ENCODE measurements at places on chromosomes 6 and 20. TPM values are rescaled to one million over a fixed set of nuclear protein-coding genes. Genes with fewer than 3 reads are reported as not detected.
A peak's percentile ranks its signal among the peaks of the same experiment; 100 is the strongest.

DNA sequence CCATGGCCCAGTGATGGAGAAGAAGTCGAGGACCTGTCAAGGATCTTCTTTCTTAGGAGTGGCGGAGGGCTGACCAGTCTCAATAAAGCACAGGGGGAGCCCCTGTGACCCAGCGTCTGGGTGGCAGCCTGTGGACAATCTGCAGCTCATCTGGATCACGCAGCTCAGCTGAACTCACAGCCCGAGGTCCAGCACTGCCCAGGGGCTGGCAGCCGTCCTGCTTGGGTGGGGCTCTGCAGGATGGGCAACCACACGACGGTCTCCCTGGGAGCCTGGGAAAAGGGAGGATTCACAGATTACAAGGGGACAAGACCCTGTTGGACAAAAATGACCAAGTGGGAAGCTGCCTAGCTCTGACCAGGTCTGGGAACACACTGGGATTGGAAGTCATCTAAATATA lies 110.8 kb downstream of the MYLK4 start:
- H3K36me3 ChIP-seq = no peaks in the 10 kb centered on the region
- no peak for DNase-seq
- H3K4me3 ChIP-seq = no peak overlapping the region
- H3K27me3 ChIP-seq = peaks cover 11% of the 10 kb centered on the region
- peaks cover 5% of the 10 kb centered on the region for H3K4me1 ChIP-seq

GSTA2 gene
- total RNA-seq = 25.3 TPM

DNA sequence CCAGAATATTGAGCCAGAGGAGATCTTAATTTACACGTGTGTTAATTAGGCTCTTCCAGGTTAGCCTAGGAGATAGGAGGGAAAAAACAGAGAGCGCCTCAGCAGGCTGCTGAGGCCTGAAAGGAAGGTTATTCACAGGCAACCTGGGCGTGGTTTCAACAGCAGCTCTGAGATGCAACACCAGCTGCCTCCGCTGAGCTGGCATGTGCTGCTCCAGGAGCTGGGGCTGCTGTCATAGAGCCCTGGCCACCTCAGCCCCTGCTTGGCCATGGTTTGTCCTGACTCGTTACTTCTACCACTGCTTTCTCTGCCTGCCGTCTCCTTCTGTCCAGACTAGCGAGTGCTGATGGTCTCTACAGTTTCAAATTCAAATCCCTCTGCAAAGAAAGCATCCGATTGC lies 32.4 kb upstream of the RPP40 start:
- H3K4me1 ChIP-seq = peaks cover 26% of the 10 kb centered on the region
- H3K36me3 ChIP-seq = no peaks in the 10 kb centered on the region
- no peaks in the 10 kb centered on the region for H3K27me3 ChIP-seq

- no peak overlapping the region for H3K4me3 ChIP-seq
- peaks cover 6% of the 10 kb centered on the region for H3K4me1 ChIP-seq
- peaks cover 3% of the 10 kb centered on the region for H3K36me3 ChIP-seq
- DNase-seq = no peak
- H3K27me3 ChIP-seq = no peaks in the 10 kb centered on the region
Measured at GRCh38 chr6:162260027-162260426, 467.5 kb downstream of the PRKN start.

DNA sequence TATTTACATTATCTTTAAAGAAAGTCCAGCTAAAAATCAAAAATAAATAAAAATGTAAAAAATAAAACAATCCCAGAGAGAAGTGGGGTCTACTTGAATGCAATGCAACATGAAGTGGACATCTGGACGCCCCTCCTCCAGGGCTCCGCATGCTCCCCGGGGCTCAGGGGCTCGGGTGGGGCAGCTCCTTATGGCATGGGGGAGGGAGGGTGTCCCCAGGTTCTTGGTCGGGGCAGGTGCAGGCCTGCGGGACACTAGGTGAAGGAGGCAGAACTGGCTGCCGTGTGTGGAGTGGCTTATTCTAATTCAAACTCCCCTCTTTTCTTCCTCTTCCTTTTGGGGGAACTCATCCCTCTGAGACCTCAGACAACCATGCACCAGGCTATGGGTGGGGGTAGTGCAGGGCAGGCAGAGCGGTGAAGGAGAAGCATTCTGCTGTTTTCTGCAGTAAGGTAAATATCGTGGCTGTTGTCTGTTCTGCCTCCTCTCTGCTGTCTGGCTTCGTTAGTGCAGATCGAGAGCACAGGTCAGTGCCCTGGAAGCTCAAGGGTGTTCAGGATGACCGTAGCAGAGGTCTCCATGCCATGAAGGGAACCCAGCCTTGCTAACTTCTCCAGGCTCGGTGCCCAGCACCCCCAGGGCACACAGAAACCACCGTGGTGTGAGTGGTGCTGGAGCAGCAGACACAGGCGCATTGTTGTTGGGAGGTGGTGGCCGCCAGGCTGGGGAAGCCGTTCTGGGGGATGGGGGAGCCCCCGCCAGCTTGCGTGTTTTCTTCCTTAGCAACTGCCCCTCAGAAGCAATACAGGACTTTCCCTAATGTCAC lies 82.6 kb downstream of the TTLL2 start:
- DNase-seq = peak; percentile 58
- H3K27me3 ChIP-seq = peaks cover 15% of the 10 kb centered on the region
- H3K27ac ChIP-seq = no peak overlapping the region
- no peak overlapping the region for H3K4me3 ChIP-seq

SS18L1 gene
- 20.5 TPM for total RNA-seq

TDRD6 gene
- total RNA-seq = 0.19 TPM

DNA sequence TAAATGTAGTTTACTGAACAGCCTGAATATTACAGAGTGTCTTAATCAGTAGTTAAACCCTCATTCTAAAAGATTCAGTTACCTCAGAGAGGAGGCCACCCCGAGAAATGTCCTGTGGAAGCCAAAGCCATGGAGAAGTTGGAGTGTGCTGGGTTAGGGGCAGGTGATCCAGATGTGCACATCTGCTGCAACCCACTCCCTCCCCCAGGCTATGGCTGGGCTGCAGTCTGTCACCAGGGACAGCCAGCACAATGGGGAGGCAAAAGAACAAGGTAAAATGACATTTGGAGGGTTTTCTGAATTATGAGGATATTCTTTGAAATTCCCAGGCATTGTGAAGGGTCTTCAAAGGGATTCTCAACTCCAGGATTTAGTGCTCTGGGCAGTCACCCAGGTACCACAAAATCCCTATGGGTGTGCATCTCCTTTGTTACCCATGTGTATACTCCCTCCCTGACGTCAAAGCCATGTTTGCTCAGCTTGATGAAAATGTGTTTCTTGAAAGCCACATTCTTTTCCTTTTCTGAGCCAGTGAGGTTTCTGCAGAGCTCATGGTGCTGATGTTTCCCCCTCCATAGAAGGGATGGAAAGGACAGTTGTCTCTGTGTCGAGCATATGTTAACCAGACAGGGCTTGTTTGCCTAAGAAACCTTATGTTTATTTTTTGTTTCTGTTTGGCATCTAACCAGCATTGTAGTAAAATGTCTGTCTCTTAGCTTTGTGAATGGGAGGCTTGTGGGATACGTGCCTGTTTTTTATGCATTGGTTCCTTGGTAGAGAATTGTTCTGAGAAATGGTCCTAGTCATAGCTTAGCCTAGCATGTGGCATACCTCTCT lies 212.3 kb upstream of the TBX18 start:
- no peak for DNase-seq
- H3K27me3 ChIP-seq = peaks cover 5% of the 10 kb centered on the region
- H3K4me3 ChIP-seq = no peak overlapping the region
- H3K4me1 ChIP-seq = no peaks in the 10 kb centered on the region
- H3K27ac ChIP-seq = no peak overlapping the region

DNA sequence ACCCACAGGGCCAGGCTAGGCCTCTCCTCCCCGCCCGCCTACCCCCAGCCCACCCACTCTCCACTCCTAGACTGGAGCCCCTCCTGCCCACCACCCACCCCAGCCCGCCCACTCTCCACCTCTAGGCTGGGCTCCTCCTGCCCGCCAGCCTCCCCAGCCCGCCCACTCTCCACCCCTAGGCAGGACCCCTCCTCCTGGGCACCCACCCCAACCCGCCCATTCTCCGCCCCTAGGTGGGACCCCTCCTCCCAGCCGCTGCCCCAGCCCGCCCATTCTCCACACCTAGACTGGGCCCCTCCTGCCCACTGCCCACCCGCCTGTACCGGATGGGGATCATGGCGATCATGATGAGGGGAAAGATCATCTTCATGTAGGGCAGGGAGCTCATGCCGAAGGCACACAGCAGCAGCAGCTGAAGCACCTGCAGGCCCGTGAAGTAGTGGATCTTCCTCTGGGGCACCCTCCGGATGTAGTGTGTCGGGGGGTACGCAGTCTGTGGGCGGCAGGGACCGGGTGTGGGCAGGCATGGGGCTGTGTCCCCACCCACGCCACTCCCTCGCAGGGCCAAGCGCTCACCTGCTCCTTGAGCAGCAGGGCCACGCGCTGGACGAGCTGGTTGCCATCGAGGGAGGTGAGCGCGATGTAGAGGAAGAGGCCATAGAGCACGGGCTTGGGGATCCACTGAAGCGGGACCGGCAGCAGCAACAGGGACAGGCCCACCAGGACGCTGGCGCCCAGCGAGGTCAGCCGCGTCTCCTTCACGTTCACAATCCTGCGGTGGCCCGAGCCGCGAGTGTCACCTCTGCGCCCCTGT lies 10.8 kb downstream of the SLC4A11 start:
- H3K4me1 ChIP-seq = no peaks in the 10 kb centered on the region
- H3K27me3 ChIP-seq = no peaks in the 10 kb centered on the region
- no peak for DNase-seq
- H3K36me3 ChIP-seq = no peaks in the 10 kb centered on the region
- no peak overlapping the region for H3K4me3 ChIP-seq

HLA-DQA1 gene
- not detected for total RNA-seq

- H3K4me3 ChIP-seq = no peak overlapping the region
- peaks cover 10% of the 10 kb centered on the region for H3K4me1 ChIP-seq
- DNase-seq = no peak
- peaks cover 5% of the 10 kb centered on the region for H3K36me3 ChIP-seq
Measured at GRCh38 chr20:9392892-9393857, 121.2 kb upstream of the LAMP5 start.

RIPPLY2 gene
- 1.6 TPM for total RNA-seq
